ENCODE measurements at places on chromosomes 12 and 14.

DNA sequence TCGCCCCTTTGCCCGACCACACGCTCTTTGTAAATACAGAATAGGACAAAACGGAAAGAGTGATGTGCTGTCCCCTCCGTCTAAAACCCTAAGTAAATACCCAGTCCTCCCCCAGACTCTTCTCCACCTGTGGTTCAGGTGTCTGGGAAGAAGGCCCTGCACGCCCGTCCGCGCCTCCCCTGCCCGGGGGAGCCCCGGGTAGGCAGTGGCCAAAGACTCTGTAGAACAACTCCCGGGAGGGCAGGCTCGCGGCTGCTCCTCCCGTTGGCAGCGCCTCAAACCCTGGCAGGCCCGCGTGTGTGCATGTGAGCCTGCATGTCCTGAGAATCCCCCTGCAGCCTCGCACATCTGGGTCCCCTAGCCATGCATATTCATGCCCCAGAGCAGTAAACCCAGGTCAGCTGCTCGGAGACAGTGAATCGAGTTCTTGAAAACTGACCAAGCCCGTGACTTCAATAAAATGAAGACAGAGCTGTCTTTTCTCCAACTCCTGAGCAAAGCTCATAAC lies 165.8 kb downstream of the MON2 start:
- DNase-seq, result no peak

DNA sequence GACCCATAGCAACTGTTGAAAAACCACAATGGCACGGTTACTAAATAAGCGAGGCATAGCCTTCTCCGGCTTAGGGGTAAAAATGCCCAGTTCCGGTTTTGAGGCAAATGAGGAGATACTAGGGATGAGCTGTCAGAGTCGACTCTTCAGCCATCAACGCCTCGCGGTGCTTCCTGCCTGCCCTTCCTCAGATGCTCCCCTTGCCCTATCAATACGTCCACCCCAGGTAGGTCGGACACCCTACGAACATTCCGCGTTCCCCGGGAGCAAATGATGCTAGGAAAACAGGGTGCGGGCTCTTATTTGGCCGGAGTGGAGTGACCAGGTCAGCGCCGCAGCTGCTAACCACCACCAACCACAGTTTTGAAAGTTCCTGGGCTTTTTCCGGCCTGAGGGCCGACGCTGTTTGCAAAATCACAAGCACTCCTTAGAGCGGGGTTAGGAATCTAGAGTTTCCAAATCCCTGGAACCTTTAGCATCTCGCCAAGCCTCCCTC lies 1.2 kb downstream of the SRSF9 start:
- no peak for DNase-seq

DNA sequence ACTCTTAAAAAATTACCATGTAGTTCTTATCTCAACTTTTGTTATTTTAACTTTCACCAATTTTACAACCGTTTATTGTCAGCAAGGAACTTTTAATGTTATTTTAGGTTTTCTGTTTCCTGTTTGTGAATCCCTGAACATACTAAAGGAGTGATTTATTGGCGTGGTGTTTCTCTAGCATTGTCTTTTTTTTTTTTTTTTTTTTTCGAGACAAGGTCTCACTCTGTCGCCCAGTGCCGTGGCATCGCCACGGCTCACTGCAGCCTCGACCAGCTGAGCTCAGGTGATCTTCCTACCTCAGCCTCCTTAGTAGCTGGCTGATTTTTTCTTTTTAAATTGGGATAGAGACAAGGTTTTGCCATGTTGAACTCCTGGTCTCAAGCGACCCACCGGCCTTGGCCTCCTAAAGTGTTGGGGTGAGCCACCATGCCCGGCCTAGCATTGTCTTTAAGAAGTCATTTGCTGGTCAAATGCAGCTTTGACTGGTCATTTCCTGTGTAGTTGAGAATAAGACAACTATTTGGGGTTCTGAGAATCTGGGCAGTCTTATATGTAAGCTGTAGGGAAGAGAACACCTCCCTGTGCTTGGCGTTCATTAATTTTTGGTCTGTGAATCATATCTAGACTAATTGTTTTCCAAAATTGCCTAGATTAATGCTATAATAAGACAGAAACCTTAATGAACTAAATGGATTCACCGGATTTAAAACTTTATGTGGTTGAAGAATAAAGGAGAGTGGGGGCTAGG lies 2.1 kb downstream of the WASHC4 start:
- no peak for DNase-seq

DNA sequence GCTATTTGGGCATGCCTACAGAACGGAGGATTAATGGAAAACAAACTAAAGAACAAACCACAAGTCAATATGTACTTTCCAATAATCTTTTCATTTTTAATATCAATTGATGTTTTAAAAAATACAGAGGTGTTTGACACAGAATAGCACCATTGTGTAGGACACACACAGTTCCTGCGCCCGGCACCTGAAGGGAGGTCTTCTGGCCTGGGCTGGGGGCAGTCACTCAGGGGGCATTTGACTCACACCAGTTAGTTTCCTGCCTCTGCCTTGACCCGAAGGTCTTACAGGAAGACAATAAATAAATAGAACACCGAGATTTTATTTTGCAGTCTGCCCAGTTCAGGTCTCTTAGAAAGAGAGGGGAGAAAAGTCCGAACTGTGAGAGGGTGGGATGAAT lies 9.5 kb downstream of the TMEM106C start:
- no peak for DNase-seq

GRCh38 chr12:31006416-31007152 lies 67.1 kb upstream of the DDX11 start:
- no peak for DNase-seq

GRCh38 chr12:67656251-67656650 lies 7.7 kb downstream of the DYRK2 start:
- no peak for DNase-seq

DNA sequence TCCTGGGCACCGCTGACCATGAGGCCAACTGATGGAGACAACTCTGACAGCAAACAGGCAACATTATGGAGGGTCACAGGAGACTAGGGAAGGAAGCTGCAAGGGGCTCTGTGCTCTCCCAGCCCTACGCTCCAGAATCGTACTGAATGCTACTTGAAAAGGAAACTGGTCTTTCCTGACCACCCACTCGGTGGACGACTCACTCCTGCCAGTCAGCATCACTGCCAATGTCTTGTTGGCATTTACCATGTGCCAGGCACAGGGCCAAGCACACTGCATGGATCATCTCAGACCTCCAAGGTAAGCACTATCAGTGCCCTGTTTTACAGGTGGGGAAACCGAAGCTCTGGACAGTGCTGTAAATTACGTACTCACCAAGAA lies 38.0 kb downstream of the CCDC85C start:
- DNase-seq, result no peak

Data from NCI-H187 treated with DMSO at 0.1 percent for 48 hours (cell line).